ENCODE measurements at places on chromosomes 2 and 18. TPM values are rescaled to one million over a fixed set of nuclear protein-coding genes. Genes with fewer than 3 reads are reported as not detected.

DNA sequence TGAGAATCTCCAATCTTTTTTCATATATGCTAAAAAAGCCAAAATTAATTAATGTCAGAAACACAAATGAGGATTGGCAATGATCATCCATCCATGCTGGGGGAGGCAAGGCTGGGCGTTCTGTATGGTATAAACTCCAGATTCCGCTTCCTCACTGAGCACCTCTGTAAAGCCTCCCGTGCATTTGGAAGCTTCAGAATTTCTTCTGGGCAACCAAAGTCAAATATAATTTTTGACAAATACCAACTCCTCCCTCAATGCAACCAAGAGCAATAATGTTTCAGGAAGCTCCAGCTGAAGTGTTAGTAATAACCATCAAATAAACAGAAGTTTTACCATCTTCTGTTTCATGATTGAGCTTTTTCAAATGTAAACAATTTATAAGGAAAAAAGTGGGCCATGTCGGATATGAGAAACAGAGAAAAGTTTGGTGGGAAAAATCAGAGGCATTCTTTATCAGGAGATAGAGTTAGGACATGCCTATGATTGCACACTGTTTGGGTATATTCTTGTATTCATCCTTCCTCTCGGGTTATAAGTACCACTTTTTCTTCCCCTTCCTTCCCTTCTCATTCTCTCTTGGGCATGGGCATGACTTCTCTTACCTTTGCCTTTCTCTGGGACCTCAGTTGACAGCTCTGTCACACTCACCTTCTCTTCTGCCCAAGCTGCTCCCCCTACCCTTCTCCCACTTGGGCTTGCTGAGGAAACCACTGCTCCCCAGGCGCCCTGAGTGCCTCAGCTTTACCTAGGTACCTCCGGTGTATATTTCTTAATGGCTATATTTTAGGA lies 149.5 kb upstream of the ZEB2 start:
- no peaks in the 10 kb centered on the region for H3K36me3 ChIP-seq
- DNase-seq: no peak
- no peaks in the 10 kb centered on the region for H3K27me3 ChIP-seq
- no peaks in the 10 kb centered on the region for H3K4me1 ChIP-seq

GRCh38 chr2:142693171-142693950 lies 184.1 kb upstream of the KYNU start:
- H3K27ac ChIP-seq: no peak overlapping the region
- peak; percentile 58 for DNase-seq
- H3K36me3 ChIP-seq: no peaks in the 10 kb centered on the region
- no peaks in the 10 kb centered on the region for H3K4me1 ChIP-seq
- H3K27me3 ChIP-seq: no peaks in the 10 kb centered on the region
- no peak overlapping the region for H3K4me3 ChIP-seq

The FSIP2 gene
- 6.7 TPM for total RNA-seq

The TMEM87B gene
- total RNA-seq: 22.3 TPM

The FAM237A gene
- total RNA-seq: not detected

DNA sequence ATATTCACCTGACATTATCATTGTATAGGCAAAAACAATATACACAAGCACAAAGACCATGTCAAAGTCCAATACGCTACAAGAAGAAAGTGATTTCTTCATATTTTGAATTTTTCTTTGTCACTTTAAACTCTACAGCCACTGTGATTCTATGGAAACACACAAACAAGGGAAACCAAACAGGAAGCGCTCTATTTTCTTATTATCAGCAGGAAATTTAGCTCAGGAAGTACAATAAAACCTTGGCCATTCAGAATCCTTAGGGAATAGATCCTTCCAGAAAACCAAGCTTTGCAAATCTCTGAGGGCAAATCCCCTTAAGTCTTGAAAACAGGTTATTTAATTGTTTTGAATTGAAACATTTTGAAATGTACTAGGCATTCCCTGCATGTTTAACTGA lies 336.2 kb downstream of the EPHA4 start:
- H3K27ac ChIP-seq: no peak overlapping the region
- no peaks in the 10 kb centered on the region for H3K36me3 ChIP-seq
- no peaks in the 10 kb centered on the region for H3K4me1 ChIP-seq
- DNase-seq: no peak
- no peak overlapping the region for H3K4me3 ChIP-seq

- H3K27me3 ChIP-seq: no peaks in the 10 kb centered on the region
- peaks cover 6% of the 10 kb centered on the region for H3K4me1 ChIP-seq
- H3K36me3 ChIP-seq: no peaks in the 10 kb centered on the region
- H3K4me3 ChIP-seq: no peak overlapping the region
- no peak for DNase-seq
Measured at GRCh38 chr2:165105926-165106325, 97.9 kb downstream of the SCN3A start.

- DNase-seq: no peak
- H3K27me3 ChIP-seq: no peaks in the 10 kb centered on the region
- H3K4me1 ChIP-seq: no peaks in the 10 kb centered on the region
- no peak overlapping the region for H3K27ac ChIP-seq
Measured at GRCh38 chr2:46970334-46971288, 55.0 kb upstream of the MCFD2 start.

DNA sequence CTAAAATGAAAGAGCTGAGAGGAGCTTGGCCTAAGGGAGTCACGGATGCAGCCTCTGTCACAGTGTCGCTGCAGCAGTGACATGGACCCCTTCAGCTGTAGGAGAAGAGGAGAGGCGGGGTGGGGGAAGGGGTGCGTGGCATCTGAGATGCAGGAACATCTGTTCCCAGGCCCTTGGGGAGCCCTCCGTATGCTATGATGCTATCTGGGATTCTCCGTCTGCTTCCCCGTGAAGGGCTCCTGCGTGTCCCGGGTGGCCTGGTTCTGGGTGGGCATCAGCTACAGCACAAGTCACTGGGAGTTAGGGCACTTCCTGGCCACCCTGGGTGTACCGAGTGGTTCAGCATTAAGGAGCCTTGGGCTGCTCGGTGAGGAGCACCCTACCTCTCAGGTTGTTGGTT lies 35.6 kb upstream of the B3GNT7 start:
- peak; percentile 55 for DNase-seq
- no peak overlapping the region for H3K4me3 ChIP-seq
- H3K27ac ChIP-seq: no peak overlapping the region
- H3K4me1 ChIP-seq: peaks cover 17% of the 10 kb centered on the region
- H3K27me3 ChIP-seq: no peaks in the 10 kb centered on the region
- H3K36me3 ChIP-seq: peaks cover 4% of the 10 kb centered on the region

The RESP18 gene
- total RNA-seq: not detected

The REG3A gene
- total RNA-seq: not detected

DNA sequence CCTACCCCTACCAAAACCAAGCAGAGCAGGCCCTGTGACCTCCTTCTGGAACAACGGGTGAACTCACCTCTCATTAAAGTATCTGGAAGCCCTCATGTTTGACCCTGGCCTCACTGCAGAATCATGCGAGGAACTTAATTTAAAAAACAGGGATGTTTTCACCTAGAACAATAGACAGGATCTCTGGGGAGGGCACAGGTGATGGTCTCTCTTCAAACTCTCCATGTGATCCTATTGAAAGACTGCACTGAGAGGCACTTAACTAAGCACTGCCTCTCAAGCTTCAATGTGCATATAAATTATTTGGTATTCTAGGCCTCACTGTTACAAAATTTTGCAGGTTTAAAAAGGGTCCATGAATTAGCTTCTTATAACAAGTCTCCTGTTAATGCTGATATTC lies 7.5 kb downstream of the ZNF519 start:
- H3K4me1 ChIP-seq: no peaks in the 10 kb centered on the region
- peak; percentile 41 for DNase-seq
- no peak overlapping the region for H3K4me3 ChIP-seq
- no peaks in the 10 kb centered on the region for H3K27me3 ChIP-seq
- peaks cover 35% of the 10 kb centered on the region for H3K36me3 ChIP-seq
- H3K27ac ChIP-seq: no peak overlapping the region

- peaks cover 9% of the 10 kb centered on the region for H3K4me1 ChIP-seq
- peak; percentile 34 for DNase-seq
- H3K36me3 ChIP-seq: peaks cover 17% of the 10 kb centered on the region
- H3K4me3 ChIP-seq: no peak overlapping the region
Measured at GRCh38 chr2:207825978-207826377, 56.3 kb upstream of the FZD5 start.

GRCh38 chr18:9263264-9263663 lies 71.3 kb upstream of the TWSG1 start:
- no peaks in the 10 kb centered on the region for H3K4me1 ChIP-seq
- no peak for DNase-seq
- H3K36me3 ChIP-seq: peaks cover 12% of the 10 kb centered on the region
- H3K27me3 ChIP-seq: no peaks in the 10 kb centered on the region
- H3K4me3 ChIP-seq: no peak overlapping the region

All from endodermal cell (in vitro differentiated cells).